ENCODE measurements at places on chromosomes 16 and 17. TPM values are rescaled to one million over a fixed set of nuclear protein-coding genes. Genes with fewer than 3 reads are reported as not detected.

PRR35 gene
- not detected for total RNA-seq

CNTD1 gene
- not detected for total RNA-seq

SEZ6L2 gene
- 16.2 TPM for total RNA-seq

LRRC36 gene
- 2.3 TPM for total RNA-seq

ZNF500 gene
- 23.9 TPM for total RNA-seq

DNA sequence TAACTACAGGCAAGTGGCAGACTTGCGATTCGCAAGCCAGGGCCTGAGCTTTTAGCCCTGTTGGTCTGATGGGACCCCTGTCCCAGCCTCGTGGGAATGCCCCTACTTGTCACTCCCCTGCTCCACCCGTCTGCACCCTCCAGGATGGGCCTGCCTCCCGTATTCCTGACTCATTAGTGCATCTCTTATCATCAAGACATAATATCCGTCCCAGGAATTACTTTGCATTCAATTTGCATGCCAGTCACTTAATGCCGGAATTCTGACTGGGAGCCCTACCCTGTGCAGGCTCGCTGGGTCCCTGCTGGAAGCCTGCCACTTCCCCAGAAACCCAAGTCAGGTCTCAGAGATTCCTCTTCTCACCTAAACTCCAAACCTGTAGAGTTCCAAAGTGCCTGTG lies 3.3 kb downstream of the PRSS53 start:
- DNase-seq = no peak

GRCh38 chr16:14110728-14111251 lies 39.7 kb downstream of the MRTFB start:
- no peak for DNase-seq

GRCh38 chr16:83652943-83653342 lies 154.8 kb upstream of the HSBP1 start:
- DNase-seq = no peak

DNA sequence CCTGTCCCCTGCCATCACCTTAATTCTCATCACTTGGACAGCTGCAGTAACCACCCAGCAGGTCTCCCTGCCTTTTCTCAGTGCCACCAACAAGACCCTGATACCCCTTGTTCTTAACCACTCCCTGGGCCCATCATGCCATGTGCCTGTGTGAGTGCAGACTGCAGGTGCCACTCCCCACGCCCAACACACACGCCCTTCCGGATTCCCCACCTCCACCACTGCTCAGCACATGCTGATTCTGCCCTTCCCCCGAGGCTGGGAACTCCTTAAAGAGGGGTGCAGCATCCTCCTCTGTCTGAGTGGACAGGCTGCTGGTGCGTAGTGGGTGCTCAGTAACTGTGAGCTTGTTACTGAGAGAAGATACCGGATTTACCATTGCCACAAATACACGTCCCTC lies 52.4 kb downstream of the PLD6 start:
- DNase-seq = no peak

- no peak for DNase-seq
Measured at GRCh38 chr17:70775679-70776078, 606.3 kb downstream of the KCNJ2 start.

- peak; percentile 53 for DNase-seq
Measured at GRCh38 chr16:29848420-29849297, 14.4 kb downstream of the CDIPT start.

GRCh38 chr16:54554581-54554980 lies 268.0 kb upstream of the IRX3 start:
- no peak for DNase-seq

DNA sequence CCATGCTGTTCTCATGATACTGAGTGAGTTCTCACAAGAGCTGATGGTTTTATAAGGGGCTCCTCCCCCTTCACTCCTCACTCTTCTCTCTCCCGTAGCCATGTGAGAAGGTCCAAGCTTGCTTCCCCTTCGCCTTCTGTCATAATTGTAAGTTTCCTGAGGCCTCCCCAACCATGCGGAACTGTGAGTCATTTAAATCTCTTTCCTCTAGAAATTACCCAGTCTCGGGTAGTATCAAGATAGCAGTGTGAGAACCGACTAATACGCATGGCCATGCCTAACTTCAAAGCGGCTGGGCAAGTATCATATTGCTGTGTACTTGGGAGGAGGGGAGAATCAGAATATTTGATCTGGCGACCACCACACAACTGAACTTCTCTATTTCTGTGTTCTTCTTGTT lies 88.3 kb downstream of the PRKCB start:
- DNase-seq = no peak

DNA sequence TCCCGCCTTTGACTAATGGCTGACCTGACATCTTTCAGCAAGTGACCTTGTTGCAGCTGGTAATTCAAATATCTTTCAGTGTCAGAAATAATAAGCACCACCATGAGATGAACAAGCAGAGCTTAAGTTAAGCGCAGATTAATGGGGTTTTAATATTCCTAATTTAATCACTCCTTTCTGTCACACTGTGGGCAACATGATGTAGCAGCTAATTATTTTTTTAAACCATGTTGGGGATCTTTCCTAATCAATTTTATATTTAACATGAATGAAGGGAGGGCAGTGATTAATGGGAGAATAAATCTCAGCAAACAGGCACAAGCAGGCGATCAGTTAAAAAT lies 353.6 kb upstream of the TNRC6C start:
- no peak for DNase-seq

- no peak for DNase-seq
Measured at GRCh38 chr16:10990378-10990777, 46.0 kb downstream of the CLEC16A start.
